ENCODE measurements at places on chromosomes 12 and 14. TPM values are rescaled to one million over a fixed set of nuclear protein-coding genes. Genes with fewer than 3 reads are reported as not detected.

Gene LHX5
- not detected for total RNA-seq

Gene CCDC196
- total RNA-seq = not detected

Gene CCDC184
- not detected for total RNA-seq

Gene TEX52
- not detected for total RNA-seq

Gene BCL11B
- not detected for total RNA-seq

Gene PTPRB
- 1.1 TPM for total RNA-seq

Gene C12orf54
- total RNA-seq = not detected

Gene TAS2R46
- total RNA-seq = not detected

Gene CABP1
- total RNA-seq = not detected

Gene ATXN7L3B
- total RNA-seq = 38.6 TPM

Gene ARMH4
- 1.9 TPM for total RNA-seq

Gene EXOC3L4
- not detected for total RNA-seq

Gene KLHL33
- total RNA-seq = not detected

Gene ERP27
- not detected for total RNA-seq

Gene KRT76
- total RNA-seq = not detected

Gene MANSC1
- 0.92 TPM for total RNA-seq

Gene SYCP3
- total RNA-seq = not detected

Gene DLGAP5
- 27.6 TPM for total RNA-seq

Gene GLIPR1L1
- not detected for total RNA-seq
